ENCODE measurements at places on chromosomes 3 and 15.

- no peak for DNase-seq
Measured at GRCh38 chr15:91237445-91237844, 137.4 kb downstream of the SV2B start.

DNA sequence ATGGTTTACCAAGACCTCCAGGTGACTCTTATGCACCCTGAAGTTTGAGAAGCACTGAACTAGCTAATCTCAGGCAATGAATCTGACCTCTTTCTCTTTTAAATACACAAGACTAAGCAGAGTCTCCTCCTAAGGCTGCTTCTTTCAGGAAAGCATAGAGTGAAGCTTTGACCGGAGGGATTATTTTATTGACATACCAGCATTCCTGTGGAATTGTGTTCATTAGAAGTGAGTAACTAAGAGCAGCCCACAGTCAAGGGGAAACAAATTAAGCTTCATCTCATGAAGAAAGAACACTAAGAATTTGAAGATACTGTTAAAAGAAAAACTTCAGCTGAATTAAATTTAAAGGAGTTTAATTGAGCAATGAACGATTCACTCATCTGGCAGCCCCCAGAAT, 963.5 kb downstream of the NTRK3 start:
- no peak for DNase-seq

GRCh38 chr3:82462977-82463376, 701.5 kb upstream of the GBE1 start:
- DNase-seq, result no peak

GRCh38 chr15:42140383-42141070, 15.9 kb downstream of the PLA2G4F start:
- no peak for DNase-seq

DNA sequence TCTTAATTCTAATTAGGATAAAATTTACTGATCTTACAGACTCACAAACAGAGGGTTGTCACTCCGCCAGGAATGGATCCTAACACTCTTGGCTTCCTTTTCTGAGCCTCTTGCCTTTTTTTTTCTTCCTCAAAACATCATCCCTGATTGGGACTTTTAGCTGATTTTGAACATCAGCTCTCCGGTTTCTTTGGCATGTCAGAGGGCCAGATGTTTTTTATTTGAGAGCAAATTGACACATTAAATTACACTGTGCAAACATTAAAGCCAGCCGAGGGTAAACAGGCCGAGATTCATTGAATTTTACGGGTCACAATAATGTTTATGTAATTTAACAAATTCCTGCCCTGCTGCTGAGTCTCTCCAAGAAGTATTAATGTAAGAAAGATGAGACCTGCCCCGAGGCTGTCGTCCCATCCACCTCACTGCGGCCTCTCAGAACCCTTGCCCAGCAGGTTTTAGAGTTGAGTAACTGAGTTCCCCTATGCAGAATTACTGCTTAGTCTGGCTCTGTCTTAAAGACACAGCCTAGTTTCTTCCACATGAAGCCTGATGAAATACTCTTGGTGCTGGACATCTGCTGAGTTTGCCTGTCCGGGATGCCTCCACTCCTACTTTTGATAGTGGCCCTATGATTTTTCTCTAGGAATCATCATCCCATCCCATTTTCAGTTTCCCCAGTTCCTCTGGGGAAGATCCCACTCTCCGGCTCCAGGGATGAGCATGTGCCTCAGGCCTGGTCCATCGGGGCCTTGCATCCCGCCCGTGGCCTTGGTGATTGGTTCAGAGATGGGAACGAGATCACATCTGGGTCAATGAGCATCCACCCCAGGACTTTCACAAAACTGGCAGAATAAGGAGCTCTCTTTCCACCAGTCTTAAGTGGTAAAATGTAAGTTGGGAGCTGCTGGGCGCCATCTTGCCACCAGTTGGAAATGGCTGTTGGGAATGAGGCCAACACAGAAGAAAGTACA, 226.6 kb upstream of the TLE3 start:
- DNase-seq, result no peak

DNA sequence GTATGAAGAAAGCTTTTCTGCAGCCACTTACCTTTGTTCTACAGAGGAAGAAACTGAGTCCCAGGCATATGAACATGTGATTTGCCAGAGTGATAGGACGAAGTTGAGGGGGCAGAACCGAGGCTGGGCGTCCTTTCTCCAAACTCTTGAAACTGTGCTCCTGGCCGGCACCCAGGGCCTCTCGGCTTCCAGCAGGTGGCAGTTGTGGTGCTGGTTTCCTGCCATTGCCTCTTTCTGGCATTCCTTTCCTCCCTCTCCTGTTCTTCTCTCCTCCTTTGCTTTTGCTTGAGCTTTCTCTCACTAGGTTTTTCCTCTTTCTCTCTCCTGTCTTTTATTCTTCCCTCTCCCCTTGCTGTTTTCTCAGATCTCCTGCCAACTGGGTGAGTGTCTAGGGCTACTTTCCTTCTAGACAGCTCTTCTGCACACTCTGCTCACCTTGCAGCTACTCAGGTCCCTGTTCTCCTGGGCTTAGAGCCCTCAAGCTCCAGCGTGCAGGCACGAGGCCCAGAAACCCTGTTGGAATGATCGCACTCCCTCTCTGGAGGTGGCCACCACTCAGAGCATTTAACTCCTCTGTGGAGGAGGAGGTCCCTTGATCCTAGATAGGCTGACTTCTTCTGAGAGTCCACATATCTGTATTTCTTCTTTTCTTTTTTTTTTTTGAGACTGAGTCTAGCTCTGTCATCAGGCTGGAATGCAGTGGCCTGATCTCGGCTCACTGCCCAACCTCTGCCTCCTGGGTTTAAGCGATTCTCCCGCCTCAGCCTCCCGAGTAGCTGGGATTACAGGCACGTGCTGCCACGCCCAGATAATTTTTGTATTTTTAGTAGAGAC, 26.2 kb downstream of the TRAK1 start:
- DNase-seq, result no peak

DNA sequence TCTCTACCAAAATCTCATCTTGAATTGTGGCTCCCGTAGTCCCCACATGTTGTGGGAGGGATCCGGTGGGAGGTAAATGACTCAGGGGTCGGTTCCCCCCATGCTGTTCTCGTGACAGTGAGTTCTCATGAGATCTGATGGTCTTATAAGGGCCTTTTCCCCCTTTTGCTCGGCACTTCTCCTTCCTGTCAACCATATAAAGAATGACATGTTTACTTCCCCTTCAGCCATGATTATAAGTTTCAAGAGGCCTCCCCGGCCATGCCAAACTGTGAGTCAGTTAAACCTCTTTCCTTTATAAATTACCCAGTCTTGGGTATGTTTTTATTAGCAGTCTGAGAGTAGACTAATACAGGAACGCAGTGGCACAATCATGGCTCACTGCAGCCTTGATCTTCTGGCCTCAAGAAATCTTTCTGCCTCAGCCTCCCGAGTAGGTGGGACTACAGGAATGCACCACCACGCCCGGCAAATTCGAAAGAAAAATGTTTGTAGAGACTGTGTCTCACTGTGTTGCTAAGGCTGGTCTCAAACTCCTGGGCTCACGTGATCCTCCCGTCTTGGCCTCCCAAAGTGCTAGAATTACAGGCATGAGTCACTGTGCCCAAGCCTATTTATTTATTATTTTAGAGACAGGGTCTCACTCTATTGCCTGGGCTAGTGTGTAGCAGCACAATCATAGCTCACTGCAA, 101.0 kb downstream of the ATP10A start:
- no peak for DNase-seq
